Suppressor macrophage treated with lipopolysaccharide for 4 hours (primary cell): ENCODE measurements at places on chromosomes 1 and 21.

- DNase-seq, result no peak
Observed at GRCh38 chr1:161260376-161261260, 2.1 kb downstream of the PCP4L1 start.

GRCh38 chr1:119253366-119253765 is 112.9 kb upstream of the WARS2 start:
- DNase-seq, result no peak

DNA sequence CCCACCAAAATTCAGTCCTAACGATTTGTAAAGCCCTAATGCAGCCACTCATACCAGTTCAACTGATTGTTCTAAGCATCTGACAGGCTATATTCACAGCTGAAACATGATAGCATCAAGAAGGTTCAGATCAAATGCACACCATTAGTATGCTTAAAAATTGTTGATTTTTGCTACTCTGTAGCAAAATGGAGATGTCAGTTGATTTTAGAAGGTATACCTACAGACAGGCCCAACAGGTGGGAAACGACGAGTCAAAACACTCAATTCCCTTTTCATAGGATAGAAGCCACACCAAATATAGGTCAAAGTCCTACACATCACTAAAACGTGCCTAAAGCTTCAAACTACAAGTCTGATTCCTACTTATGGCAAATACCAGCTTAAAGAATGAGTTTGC is 6.7 kb downstream of the SFPQ start:
- DNase-seq, result no peak

- no peak for DNase-seq
Observed at GRCh38 chr21:37184784-37185593, 82.1 kb downstream of the VPS26C start.

GRCh38 chr1:6157132-6157527 is 23.0 kb downstream of the CHD5 start:
- DNase-seq, result no peak

- no peak for DNase-seq
Observed at GRCh38 chr1:165075725-165076370, 280.7 kb downstream of the LMX1A start.
